ENCODE measurements at places on chromosomes 5 and 9. TPM values are rescaled to one million over a fixed set of nuclear protein-coding genes. Genes with fewer than 3 reads are reported as not detected.

DNA sequence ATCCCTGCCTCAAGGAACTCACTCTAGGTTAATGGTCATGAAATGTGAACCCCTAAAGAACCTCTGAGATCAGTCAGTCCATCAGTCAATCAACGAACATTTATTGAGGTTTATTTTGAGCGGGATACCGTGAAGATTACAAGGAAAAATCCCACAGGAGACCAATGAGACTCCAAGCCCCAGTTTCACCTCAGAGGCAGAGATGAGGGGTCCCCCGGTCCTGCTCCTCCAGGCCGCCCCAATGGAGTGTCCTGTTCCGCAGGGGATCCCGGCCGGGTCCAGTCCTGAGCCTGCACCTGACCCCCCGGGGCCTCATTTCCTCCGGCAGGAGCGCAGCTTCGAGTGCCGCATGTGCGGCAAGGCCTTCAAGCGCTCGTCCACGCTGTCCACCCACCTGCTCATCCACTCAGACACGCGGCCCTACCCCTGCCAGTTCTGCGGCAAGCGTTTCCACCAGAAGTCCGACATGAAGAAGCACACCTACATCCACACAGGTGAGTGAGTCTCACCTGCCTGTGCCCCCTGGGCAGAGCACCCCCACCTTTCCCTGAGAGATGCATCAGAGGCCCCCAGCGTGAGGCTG, 11.0 kb downstream of the GFI1B start:
- peaks cover 3% of the 10 kb centered on the region for H3K27me3 ChIP-seq
- no peak overlapping the region for H3K4me3 ChIP-seq
- no peak for DNase-seq

- no peaks in the 10 kb centered on the region for H3K36me3 ChIP-seq
- H3K4me3 ChIP-seq = peak overlapping the region; percentile 77
- H3K4me1 ChIP-seq = peaks cover 41% of the 10 kb centered on the region
- no peak for DNase-seq
- no peaks in the 10 kb centered on the region for H3K27me3 ChIP-seq
Measured at GRCh38 chr5:140106805-140107311, 7.1 kb upstream of the PURA start.

- no peak overlapping the region for H3K4me3 ChIP-seq
- no peaks in the 10 kb centered on the region for H3K27me3 ChIP-seq
- H3K27ac ChIP-seq = no peak overlapping the region
- H3K36me3 ChIP-seq = no peaks in the 10 kb centered on the region
- DNase-seq = no peak
Measured at GRCh38 chr9:108674766-108675530, 180.8 kb downstream of the ACTL7B start.

DNA sequence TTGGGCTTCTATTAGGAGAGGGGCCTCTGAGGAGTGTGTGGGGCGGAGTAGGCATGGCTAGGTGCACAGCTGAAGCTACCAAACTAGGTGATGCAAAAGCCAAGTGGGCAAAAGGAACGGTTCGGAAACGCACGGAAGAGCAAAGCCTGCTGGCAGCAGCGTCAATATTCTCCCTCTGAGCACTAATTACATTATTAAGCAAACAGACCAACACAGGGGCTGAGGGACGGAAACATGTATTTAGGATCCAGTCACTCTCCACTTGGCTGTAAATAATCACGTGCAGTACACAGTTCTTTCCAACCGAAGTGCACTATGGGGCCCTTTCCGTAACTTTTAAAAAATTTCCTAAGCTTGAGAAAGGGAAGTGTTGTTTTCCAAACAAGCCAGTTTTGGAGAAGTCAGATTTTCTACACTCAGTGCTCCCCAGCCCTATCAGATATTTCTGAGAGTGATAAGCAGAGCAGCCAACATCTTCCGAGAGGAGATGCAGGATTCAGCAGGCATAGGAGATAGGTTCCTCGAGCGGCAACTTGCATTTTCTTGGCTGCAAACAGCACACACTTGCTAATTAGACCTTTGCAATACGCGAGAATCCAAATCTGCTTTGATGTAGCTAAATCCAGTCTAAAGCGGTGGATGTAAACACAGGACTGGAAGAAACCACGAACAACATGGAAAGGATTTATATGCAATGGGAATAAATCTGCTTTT, 217.2 kb upstream of the TBCA start:
- H3K27me3 ChIP-seq = no peaks in the 10 kb centered on the region
- no peaks in the 10 kb centered on the region for H3K36me3 ChIP-seq
- no peak overlapping the region for H3K4me3 ChIP-seq
- no peaks in the 10 kb centered on the region for H3K4me1 ChIP-seq
- no peak overlapping the region for H3K27ac ChIP-seq

GRCh38 chr9:116437411-116438370, 249.4 kb upstream of the TRIM32 start:
- H3K27me3 ChIP-seq = no peaks in the 10 kb centered on the region
- no peak overlapping the region for H3K27ac ChIP-seq
- H3K4me1 ChIP-seq = no peaks in the 10 kb centered on the region
- no peak for DNase-seq

- H3K4me1 ChIP-seq = peaks cover 30% of the 10 kb centered on the region
- H3K4me3 ChIP-seq = no peak overlapping the region
- no peak for DNase-seq
Measured at GRCh38 chr5:113380807-113381326, 53.9 kb downstream of the TSSK1B start.

DNA sequence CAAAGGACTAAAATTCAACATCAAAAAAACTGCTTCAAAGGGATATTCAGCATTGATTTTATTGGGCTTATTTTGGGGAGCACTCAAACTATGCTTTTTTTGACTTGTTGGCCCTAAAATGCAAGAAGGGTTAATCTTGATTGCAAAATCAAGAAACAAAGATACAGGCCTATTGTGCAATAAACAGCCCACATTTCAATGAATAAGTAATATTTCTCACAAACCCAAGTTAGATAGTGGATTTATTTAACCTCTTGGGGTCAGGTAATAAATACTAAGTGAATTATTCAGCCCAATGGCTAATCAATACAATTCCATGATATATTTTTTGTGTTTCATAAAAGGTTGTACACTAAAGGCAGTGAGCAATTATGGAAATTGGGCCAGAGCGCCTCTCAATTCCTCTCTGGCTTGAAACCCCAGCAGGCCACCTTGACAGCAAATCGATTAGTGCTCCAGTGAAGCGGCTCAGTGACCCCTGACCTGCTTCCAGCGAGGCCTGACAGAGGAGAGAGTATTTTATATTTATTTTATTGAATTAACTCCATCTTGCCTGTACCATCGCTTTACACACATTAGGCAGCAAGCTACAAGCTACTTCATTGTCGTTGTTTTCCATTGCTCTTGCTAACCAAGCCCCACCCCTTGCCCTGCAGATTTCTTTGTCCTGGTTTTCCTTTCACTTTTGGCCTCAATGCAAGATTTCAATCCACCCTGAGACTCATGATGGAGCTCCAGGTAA, 65.5 kb downstream of the EBF1 start:
- no peak for DNase-seq
- H3K27me3 ChIP-seq = no peaks in the 10 kb centered on the region
- H3K36me3 ChIP-seq = no peaks in the 10 kb centered on the region
- no peak overlapping the region for H3K27ac ChIP-seq
- H3K4me1 ChIP-seq = no peaks in the 10 kb centered on the region

DNA sequence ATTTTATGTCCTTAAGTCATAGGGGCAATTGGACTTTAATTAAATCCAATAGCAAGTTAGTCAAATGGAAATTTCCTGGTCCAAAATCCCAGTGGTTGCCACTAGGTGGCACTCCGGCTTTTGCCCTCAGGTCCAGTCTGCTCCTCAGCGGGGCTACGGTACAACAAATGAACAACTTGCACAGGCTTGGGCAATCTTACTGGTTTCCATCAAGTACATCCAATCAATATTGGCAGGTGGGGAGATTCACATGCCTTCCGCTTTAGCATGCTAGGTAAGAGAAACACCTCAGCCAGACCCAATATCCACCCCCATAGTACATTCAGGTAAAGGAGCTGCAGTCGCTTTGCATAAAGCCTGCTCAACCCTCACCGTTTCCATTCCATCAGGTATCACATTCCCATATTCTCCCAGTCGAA, 6.3 kb upstream of the MXD3 start:
- no peaks in the 10 kb centered on the region for H3K27me3 ChIP-seq
- H3K27ac ChIP-seq = no peak overlapping the region
- peak; percentile 73 for DNase-seq
- peaks cover 15% of the 10 kb centered on the region for H3K4me1 ChIP-seq

GRCh38 chr5:34897646-34898045, 17.7 kb downstream of the RAD1 start:
- H3K36me3 ChIP-seq = no peaks in the 10 kb centered on the region
- H3K4me1 ChIP-seq = no peaks in the 10 kb centered on the region
- H3K27ac ChIP-seq = no peak overlapping the region
- H3K27me3 ChIP-seq = no peaks in the 10 kb centered on the region
- no peak overlapping the region for H3K4me3 ChIP-seq
- DNase-seq = no peak

DNA sequence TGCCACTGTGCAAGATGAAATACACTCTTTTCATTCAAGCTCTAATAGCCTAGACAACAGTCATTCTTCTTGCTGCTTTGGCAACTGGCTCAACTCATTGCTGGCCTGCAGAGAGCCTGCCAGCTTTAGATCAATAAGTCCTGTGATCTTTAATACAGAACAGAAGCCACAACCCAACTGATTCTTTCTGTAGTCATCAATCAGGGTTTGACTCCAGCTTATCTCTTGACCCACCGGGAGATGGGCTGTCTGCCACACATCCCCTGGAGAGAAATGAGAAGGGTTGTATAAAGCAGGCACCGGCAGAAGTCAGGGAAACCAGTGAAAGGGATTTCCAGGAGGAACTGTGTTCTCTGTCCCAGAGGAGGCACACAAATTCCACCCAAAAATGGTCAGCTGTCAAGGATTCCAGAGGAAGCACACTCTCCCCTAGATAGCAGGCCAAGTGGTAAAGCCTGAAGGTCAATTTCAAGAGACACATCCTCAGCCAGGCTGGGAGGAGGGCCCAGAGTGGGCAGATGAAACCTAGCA, 24.5 kb downstream of the LHFPL2 start:
- H3K4me1 ChIP-seq = no peaks in the 10 kb centered on the region
- no peaks in the 10 kb centered on the region for H3K27me3 ChIP-seq
- no peak overlapping the region for H3K4me3 ChIP-seq
- DNase-seq = no peak

Gene IFNB1
- polyA plus RNA-seq = 0.40 TPM

Gene PPIP5K2
- polyA plus RNA-seq = 22.5 TPM

Gene ASPN
- polyA plus RNA-seq = not detected
